ENCODE measurements at places on chromosomes 11 and 22.
A peak's percentile ranks its signal among the peaks of the same experiment; 100 is the strongest.

- peak; percentile 57 for DNase-seq
These were observed 52.9 kb upstream of the FDX1 start for GRCh38 chr11:110376711-110377324.

- DNase-seq = no peak
These were observed 263.7 kb downstream of the NELL1 start for GRCh38 chr11:20933086-20933485.

GRCh38 chr11:109552376-109552775, 130.4 kb downstream of the C11orf87 start:
- no peak for DNase-seq

DNA sequence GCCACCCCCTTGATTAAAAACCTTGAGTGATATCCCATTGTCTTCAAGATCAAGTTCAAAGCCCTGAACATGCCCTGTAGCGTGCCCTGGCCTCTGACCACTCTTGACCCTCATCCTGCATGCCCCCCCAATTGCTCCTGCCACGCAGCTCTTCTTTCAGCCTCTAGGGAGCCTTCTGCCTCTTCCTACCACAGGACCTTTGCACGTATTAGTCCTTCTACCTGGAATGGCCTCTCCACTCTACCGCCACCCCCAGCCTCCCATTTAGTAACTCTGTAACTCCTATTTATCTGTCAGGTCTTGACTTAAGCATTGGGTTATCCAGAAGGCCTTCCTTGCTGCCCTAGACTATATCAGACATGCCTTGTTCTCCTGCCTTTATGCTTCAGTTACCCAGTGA, 203.6 kb downstream of the TRIM29 start:
- DNase-seq = no peak

- no peak for DNase-seq
These were observed 746.1 kb upstream of the LRRC4C start for GRCh38 chr11:42205518-42205917.

DNA sequence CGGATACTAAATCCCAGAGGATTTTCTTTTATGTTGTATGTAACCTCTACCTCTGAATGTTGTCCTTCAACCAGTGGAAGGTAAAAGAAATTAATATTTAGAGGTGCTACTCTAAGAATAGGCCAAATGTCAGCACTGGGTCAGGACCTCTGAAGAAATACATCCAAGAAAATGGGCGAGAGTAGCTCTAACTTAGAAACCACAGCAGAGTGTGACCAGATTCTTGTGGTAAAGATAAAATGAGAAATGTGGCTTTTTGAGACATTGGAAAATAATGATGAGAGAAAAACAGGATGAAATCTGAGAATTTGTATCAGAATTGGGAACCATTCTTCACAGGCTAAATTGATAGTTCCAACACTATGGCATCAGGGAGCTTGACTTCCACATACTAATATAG, 63.5 kb downstream of the CSTPP1 start:
- DNase-seq = no peak

- no peak for DNase-seq
These were observed 8.2 kb downstream of the DDX17 start for GRCh38 chr22:38497869-38498268.

GRCh38 chr11:44010789-44011251, 37.0 kb upstream of the ACCSL start:
- DNase-seq = no peak

DNA sequence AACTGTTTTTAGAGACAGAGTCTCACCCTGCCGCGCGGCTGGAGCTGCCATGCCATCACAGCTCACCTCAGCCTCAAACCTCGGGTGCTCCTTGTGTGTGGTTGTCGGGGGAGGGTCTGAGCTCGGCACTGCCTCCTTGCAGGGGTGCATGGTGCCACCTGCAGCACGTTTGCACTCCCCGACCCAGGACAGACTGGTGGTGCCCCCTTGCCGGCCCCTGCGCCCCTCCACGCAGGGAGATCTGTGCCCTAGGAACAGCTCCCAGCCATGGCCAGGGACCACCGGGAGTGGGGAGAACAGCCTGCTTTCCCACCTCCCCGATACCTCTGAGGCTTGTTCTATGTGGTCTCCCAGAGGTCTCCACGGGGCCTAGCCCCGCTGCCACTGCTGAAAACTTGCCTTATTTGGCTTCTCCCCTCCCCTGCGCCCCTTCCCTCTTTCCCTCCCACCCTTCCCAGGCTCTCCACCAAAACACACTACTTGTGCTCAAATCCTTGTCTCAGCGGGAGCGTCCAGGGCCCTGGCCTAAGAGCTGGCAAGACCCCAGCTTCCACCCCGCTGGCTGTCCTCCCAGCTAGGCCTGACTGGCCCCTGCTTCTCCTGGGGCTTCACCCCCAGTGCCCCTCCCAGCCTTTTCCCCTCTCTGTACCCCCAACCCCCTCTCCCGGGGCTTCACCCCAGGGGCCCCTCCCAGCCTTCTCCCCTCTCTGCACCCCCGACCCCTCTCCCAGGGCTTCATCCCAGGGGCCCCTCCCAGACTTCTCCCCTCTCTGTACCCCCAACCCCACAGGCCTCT, 13.4 kb upstream of the TPCN2 start:
- no peak for DNase-seq

GRCh38 chr22:30180616-30181015, 65.9 kb downstream of the LIF start:
- DNase-seq = no peak

GRCh38 chr11:19073454-19074415, 13.2 kb upstream of the MRGPRX2 start:
- no peak for DNase-seq

GRCh38 chr11:132263875-132264274, 893.5 kb downstream of the NTM start:
- DNase-seq = no peak

GRCh38 chr11:114799476-114799875, 121.1 kb downstream of the NXPE2 start:
- DNase-seq = no peak

DNA sequence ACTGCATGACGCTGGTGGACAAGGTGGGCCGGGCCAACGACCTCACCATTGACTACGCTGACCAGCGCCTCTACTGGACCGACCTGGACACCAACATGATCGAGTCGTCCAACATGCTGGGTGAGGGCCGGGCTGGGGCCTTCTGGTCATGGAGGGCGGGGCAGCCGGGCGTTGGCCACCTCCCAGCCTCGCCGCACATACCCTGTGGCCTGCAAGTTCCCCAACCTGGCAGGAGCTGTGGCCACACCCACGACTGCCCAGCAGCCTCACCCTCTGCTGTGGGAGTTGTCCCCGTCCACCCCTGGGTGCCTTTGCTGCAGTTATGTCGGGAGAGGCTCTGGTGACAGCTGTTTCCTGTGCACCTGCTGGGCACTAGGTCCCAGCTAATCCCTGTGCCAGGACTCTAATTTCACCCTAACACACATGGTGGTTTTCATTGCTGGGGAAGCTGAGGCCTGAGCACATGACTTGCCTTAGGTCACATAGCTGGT, 49.0 kb upstream of the PPP6R3 start:
- no peak for DNase-seq
